ENCODE measurements at places on chromosomes 16 and 17.

- DNase-seq, result no peak
These were observed 261.8 kb upstream of the PSMD7 start for GRCh38 chr16:74034862-74035261.

- DNase-seq, result no peak
These were observed 1.4 kb upstream of the GGA2 start for GRCh38 chr16:23511731-23512130.

GRCh38 chr16:81174644-81175324 is 63.7 kb upstream of the BCO1 start:
- DNase-seq, result no peak

GRCh38 chr17:73787076-73788059 is 143.1 kb upstream of the SDK2 start:
- no peak for DNase-seq

- DNase-seq, result no peak
These were observed 35.7 kb downstream of the ZCCHC14 start for GRCh38 chr16:87457061-87457611.

GRCh38 chr17:81349397-81350319 is 45.6 kb upstream of the BAHCC1 start:
- DNase-seq, result peak; percentile 41

- peak; percentile 93 for DNase-seq
These were observed 99.4 kb upstream of the CHMP6 start for GRCh38 chr17:80892019-80892855.

- peak; percentile 20 for DNase-seq
These were observed 73.8 kb upstream of the HNF1B start for GRCh38 chr17:37818689-37819088.

DNA sequence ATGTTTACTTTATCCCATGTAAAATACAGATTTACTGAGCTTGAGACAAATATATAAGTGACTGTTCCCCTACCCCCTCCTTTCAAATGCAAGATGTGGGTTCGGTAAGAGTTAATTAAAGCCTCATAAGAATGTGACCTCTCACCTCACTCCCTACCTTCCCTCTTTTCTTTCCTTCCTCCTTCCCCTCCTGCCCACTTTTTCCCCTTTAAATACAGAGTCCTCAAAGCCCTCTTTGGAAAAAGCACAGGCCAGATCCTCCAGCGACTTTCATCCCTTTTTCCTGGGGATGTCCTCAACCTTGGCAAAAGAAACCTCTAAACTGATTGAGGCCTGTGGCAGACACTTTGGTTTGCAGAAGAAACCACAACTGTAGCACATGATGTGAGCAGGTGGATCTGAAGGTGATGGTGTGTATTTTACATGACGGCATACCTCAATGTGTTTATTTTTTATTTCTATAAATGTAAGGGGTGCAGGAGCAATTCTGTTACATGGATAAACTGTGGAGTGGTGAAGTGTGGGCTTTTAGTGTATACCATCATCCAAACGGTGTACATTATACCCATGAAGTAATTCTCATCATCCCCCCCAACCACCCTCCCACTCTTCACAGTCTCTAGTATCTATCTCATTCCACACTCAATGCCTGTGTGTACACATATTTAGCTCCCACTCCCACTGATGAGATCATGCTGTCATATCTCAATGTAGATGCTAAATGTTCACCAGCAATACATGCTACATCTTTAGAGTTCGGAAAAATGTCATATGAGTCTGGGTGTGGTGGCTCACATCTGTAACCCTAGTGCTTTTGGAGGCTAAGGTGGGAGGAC is 77.7 kb downstream of the XYLT1 start:
- DNase-seq, result no peak

- peak; percentile 80 for DNase-seq
These were observed 45.4 kb downstream of the STH start for GRCh38 chr17:46044286-46044928.

- DNase-seq, result peak; percentile 95
These were observed 393 bp upstream of the PSMB10 start for GRCh38 chr16:67936880-67937605.

DNA sequence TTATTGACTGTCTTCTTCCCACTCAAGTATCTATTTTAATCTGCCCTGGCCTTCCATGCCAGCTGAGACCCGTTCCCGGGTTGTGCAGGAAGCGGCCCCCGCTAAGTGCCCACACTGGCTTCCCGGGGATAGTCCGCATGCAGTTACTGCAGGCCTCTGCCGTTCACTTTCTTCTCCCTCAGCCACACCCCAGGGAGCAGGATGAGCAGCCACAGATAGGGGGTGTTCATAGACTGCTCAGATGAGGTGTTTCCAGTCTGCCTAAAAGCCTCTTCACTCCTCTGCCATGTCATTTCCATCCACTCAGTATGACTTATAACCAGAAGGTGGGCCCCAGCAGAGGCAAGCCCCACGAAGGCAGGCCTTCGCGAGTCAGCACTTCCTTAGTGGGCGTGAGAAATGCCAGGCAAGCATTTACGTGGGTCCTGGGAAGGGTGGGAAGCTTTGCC is 7.7 kb downstream of the MED9 start:
- DNase-seq, result peak; percentile 45

- DNase-seq, result peak; percentile 89
These were observed 2.6 kb downstream of the CAMKK1 start for GRCh38 chr17:3890082-3890877.

- DNase-seq, result no peak
These were observed 151.4 kb downstream of the TMEM132E start for GRCh38 chr17:34730816-34731215.

- DNase-seq, result peak; percentile 96
These were observed 7.7 kb upstream of the CEP295NL start for GRCh38 chr17:78910497-78911284.

GRCh38 chr17:27654654-27655524 is 23.9 kb downstream of the LGALS9 start:
- peak; percentile 82 for DNase-seq

GRCh38 chr17:65593855-65594845 is 32.7 kb upstream of the AXIN2 start:
- no peak for DNase-seq

DNA sequence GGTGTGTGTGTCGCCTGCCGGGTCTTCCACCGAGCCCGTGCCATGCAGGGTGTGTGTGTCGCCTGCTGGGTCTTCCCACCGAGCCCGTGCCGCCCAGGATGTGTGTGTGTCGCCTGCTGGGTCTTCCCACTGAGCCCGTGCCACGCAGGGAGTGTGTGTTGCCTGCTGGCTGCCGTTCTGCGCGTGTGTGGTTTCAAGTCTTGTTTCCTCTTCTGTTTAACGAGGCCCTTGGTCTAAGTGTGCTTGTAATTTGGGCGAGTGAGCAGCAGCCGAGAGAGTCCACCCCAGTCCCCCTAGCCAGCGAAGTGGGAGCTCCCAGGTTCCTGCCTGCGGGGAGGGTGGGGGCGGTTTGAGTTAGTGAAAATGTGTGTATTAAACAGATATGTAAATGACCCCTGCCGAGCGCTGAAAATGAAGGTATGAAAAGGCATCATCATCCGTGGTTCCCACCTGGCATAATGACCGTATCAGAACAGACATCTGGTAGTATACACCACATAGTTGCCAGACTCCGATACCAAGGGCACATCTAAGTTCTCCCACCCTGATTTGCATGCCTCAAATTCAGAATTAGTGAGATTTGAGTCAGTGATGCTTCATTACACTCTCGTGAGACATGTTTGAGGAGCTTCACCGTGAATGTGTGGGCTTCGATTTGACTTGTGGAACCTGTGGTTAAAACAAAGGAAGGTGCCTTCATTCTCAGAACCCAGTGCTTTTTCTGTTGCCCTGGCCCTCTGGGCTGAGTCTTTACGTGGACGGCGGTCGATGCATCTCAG is 114.5 kb upstream of the CHMP6 start:
- DNase-seq, result no peak

DNA sequence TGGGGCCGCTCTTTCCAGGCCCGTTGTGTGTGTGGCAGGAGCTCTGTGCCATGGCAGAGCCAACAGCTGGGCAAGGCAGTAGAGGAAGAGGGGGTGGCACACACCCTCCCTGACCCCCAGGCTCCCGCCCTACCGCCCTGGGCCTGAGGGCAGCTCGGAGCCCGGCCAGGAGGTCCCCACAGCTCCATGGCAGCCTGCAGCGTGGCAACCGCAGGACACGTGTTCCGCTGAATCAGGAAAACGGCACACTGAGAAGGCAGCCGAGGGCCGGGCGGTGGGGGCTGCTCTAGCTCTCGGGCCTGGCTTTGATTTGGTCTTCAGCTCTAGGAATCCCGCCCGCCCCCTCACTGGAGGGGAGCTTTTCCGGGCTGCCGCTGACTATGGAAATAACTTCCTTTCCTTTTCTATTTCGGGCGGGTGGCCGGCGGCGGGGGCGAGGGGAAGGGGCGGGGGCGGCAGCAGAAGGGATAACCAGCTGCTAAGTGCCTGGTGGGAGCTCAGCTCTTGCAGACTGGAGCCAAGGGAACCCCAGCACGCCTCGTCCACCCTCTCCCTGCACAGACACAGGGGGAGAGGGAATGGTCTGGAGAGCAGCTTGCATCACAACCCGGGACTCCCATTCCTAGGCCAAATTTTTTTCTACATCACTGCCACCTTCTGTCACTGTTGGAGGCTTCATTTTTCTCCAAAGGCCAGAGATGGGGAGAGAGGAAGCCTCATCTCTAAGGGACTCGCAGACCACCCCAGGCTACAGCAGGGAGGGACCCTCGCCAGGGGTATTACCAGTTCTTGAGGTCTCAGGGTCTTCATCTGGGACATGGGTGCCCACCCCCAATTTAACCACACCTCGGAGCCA is 24.8 kb upstream of the MRPS23 start:
- peak; percentile 82 for DNase-seq

DNA sequence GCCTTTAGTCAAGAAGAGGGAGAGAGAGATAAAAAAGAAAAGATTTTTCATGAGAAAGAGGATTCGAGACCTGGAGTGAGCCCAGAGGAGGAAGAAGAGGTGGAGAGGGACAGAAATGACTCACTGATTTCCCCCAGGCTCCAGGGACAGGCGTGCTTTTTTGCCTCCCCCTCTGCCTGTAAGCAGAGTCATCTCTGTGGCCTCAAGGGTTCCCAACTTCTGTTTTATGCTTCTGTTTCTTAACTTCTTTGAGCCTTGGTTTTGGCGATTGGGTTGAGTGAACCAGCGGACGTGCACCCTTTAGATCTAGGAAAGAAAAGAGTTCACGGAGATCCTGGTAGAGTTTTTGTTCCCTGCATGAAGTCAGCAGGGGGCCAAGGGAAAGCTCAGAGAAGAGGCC is 147.9 kb upstream of the NOL11 start:
- peak; percentile 88 for DNase-seq

GRCh38 chr17:65177901-65178300 is 40.7 kb downstream of the RGS9 start:
- peak; percentile 62 for DNase-seq

GRCh38 chr17:81831957-81832607 is 1.0 kb downstream of the MCRIP1 start:
- peak; percentile 92 for DNase-seq

- no peak for DNase-seq
These were observed 77.5 kb upstream of the CNTNAP4 start for GRCh38 chr16:76199681-76200220.

DNA sequence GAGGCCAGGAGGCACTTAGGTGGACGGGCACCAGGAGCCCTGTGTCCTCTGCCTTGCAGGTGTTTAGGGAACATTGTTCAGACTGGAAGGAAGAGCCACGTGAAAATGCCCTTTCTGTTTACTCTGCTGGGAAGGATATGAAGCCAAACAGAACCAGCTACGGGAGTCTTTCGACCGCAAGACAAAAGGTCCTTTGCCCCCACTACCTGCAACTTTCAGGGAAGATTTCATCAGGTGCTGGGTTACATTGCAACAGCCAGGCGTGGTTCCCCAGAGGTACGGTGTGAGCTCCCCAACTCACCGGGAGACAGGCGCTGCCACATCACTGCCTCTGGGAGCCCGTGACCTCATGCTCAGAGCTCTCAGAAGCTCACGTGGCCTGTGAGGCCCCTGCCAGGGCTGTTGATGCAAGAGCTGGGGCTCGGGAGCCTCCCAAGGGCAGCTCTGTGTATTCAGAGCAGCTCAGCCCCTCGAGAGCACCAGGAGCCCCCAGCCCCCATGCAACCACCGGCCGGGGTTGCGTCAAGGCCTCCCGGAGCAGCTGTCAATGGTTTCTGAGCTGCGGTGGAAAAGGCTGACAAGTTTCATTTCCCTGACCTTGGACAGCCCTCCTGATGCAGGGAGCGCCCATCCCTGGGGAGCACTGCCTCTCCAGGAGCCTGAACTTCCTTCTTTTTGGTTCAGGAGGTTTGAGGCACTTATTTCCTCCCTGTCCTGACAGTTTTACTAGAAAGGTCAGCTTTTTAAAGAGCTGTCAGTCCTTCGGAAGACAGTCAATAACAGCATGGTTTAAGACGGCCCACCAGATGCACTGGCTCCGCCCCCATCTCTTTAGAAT is 42.1 kb downstream of the TBC1D16 start:
- peak; percentile 76 for DNase-seq

DNA sequence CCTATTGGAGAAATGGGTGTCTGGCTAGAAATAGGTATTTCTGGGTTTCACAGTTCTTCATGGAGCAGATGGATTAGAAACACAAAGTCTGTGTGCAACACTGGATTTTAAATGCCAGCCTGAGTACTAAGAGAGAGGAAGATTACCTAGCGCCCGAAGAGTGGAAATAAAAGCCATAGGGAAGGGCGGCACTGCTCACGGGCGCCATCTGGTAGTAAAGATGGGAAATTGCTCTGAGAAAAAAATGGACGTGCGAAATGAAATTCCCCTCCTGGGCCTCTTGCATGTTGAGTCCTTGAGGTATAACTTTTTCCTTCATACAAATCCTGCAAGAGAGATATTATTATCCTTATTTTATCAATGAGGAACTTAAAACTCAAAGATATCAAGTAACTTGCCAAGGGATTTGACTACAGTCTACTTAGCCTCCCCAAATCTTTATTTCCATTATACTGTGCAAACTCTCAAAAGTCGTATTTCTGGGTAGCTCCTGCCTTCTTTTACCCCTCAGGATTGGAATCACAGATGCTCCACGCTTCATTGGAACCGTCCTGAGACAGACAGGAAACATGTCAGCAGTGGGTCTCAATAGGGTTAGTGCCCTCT is 72.8 kb downstream of the MMD start:
- DNase-seq, result peak; percentile 69

GRCh38 chr16:27427538-27427937 is 25.6 kb downstream of the IL21R start:
- DNase-seq, result no peak

DNA sequence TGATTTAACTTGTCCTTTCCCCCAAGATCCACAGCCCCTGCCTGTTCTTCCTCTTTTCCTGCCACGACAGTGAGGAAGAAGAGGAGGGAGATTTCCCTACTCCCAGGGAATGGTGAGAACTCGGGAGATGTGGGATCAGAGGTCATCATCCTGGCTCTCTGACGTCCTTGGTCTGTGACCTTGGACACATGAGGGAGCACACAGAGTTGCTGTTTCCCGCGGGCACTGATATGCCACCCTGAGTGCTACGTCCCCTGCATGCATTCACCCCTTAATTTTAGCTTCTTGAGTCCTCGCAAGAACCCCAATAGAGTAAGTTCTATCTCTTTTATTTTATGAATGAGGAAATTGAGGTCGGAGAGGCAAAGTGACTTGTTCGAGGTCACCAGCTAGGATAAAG is 85.4 kb downstream of the BMERB1 start:
- DNase-seq, result no peak

GRCh38 chr16:51982715-51983680 is 563.9 kb downstream of the TOX3 start:
- peak; percentile 71 for DNase-seq
